ENCODE measurements at places on chromosomes 12 and 14.
A peak's percentile ranks its signal among the peaks of the same experiment; 100 is the strongest.

GRCh38 chr12:117889098-117889497, 79.7 kb downstream of the KSR2 start:
- DNase-seq = no peak

DNA sequence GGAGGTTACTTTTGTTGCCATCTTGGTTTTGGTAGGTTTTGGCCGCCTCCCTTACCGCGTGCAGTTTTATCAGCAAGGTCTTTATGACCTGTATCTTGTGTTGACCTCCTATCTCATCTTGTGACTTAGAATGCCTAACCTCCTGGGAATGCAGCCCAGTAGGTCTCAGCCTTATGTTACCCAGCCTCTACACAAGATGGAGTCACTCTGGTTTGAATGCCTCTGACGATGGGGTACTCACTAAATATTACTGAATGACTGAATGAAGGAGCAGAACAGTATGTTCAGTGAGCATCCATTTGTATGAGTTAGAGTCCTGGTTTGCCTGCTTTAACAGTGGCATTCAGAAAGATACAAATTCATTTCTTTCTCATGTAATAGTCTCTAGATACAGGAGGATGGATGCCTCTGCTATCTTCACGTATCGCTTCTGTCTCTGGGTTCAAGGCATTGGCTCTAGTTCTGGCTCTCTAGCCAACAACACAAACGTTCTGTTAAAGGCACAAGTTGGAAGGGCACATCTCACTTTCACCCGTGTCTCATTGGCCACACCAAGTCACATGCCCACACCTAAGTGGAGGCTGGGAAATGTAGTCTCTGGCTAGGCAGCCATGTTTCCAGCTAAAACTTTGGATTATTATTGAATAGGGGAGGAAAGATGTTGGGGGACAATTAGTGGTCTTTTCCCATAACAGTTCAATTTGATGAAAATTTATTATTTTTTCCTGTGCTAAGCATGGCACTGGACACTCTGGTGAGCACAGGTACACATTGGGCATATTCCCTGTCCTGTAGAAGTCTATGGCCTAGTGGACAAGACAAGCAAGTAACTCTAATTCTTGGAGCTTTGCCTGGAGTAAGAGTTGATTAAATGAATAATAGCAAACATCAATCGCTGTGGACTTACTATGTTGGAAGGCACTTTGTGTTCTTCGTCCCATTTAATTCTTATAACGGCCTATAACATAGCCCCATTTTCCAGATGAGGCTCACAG, 75.2 kb upstream of the RPH3A start:
- peak; percentile 51 for DNase-seq

GRCh38 chr14:99514552-99515300, 33.5 kb downstream of the CCNK start:
- no peak for DNase-seq

- no peak for DNase-seq
Measured at GRCh38 chr12:52926596-52927234, 21.8 kb upstream of the KRT8 start.

- DNase-seq = no peak
Measured at GRCh38 chr12:3091038-3091319, 13.8 kb downstream of the TSPAN9 start.

GRCh38 chr12:13195785-13196129, 769 bp upstream of the EMP1 start:
- peak; percentile 56 for DNase-seq

- no peak for DNase-seq
Measured at GRCh38 chr12:1272142-1272541, 281.1 kb downstream of the ERC1 start.

DNA sequence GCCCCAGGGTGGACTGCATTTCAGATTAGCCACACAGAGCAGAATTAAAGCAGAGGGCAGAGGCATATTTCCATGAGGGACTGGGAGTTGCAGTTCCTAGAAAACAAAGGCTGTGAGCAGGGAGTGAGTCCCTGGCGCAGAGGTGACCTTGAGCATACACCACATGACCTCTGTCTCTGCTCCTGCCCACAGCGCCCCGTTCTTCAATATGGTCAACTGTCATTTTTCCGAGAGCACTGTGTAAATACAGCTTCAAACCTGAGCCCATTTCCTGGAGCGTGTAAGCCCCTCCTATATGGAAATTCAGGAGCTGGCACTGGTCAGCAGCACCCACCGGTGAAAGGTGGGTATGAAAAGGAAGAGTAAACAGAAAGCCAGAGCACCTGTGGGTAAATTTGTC, 192.2 kb upstream of the PELI2 start:
- no peak for DNase-seq

DNA sequence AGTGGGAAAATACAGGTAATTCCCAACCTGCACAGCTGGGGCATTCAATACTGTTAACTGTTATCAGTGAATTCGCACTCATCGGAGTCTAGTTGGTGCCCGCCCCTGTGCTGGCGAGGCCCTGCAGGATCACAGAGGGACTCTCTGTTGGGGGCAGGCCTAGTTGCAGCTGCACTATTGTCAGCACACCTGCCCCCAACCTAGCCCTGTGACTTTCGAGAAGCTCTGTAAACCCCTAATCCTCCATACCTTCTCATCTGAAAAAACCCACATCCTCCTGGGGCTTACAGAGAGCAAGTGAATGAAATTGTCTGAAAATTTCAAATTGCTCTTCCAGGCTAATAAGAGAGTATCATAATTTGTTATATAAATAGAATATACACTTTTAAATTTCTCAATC, 132.2 kb upstream of the NUDT4 start:
- no peak for DNase-seq

DNA sequence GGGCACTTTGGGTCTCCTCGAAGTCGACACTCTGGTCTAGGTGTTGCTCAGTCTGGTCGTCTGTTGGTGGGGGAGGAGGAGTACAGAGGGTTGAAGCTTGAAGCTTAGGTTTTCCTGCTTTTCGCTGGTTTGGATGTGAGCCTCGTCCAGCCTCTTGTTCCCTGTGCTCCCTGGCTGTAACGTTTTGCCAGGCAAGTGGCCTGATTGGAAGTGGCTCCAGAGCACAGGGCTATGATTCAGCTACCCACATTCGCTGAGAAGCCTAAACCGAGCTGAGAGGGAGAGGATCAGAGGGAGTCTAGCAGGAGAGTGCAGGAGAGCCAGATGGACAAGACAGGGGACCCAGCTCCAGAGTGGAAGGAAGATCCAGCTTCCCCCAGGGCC, 6.1 kb downstream of the HOXC10 start:
- DNase-seq = no peak

GRCh38 chr12:95114766-95115405, 41.5 kb upstream of the NR2C1 start:
- peak; percentile 66 for DNase-seq

DNA sequence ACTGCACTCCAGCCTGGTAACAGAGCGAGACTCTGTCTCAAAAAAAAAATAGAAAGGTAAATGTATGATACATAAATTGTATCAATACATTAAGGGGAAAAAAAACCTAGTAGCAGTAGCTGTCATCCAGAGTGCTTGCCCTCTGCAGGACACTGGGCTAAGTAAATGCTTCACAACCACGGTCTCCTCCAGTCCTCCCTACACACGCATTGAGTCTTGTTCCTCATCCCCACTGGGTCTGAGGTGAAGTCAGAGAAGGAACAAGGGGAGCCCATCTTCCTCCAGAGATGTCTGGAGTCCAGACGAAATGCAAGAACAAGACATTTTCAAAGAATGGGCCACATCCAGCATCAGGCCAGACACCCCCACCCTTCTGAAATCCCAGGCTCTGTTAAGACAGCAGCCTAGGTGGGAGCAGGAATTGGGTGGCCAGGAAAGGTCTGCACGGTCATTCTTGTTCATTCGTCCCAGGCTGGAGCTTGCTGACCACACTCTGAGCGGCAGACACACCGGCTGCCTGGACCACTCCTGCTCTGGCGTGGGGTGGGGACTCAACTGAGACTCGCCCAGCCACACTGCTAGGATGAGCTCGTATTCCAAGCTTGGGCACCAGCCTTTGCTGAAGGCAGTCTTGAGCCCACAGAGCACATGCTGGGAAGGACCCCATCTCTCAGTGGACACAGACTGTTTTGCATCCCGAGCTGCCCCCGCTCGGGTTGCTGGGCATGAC, 45.5 kb downstream of the CHGA start:
- no peak for DNase-seq

GRCh38 chr12:75953312-75953906, 78.2 kb downstream of the PHLDA1 start:
- peak; percentile 84 for DNase-seq

DNA sequence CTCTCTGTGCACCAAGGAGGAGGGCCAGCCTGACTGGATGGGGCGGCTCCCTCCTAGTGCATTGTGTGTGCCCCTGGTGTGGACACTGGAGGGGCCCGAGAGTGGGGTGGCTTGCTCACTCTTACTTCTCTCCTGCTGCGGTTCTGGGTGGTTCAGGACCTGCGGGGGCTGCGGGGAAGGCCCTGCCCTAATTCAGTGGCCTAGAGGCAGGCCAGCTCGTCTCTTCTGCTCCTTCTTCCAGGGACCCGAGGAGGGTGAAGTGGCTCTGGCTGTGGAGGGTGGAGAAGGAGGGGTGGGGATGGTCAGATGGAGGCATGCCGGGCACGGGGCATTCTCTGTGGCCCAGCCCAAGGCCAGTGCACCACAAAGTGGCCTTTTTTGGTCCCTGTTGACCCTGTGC, 87.1 kb downstream of the BEGAIN start:
- DNase-seq = no peak
